ENCODE measurements at places on chromosomes 16 and 17.

GRCh38 chr16:1258906-1259759 is 3.3 kb downstream of the TPSD1 start:
- DNase-seq = peak; percentile 35

- DNase-seq = no peak
Measured at GRCh38 chr16:17408955-17409441, 61.8 kb downstream of the XYLT1 start.

DNA sequence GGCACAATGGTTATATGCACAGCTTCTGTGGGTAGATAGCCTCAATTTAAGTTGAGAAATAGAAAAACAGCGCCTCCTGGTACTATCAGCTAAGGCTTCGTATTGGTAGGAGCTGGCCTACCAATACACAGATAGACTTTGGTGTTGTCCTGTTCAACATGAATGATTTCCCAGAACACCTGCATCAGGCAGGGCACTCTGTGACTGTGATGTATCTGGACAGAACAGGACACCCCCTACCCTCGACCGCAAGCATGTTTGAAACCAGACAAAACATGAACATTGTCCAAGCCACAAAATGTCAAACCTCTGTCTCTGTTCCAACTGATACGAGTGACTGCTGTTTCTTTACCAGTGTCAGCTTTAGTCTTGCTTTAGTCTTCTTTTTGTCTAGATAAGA is 144.9 kb downstream of the HAPSTR1 start:
- DNase-seq = no peak

- DNase-seq = no peak
Measured at GRCh38 chr16:70416748-70417616, 21.9 kb downstream of the ST3GAL2 start.

DNA sequence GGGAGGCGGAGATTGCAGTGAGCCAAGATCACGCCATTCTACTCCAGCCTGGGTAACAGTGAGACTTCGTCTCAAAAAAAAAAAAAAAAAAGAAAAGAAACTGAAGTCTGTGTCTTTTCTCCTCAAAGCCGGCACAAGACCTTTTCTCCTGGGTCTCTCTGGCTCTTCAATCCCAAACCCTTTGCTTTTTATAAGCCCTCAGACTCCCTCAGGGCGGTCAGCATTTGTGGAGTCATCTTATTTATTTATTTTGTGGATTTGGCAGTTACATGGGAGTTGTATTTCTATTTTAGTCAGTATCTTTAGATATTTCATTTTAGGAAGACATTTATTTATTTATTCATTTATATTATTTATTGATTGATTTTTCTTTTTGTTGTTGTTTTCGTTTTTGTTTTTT is 57.7 kb upstream of the MAP3K14 start:
- no peak for DNase-seq

DNA sequence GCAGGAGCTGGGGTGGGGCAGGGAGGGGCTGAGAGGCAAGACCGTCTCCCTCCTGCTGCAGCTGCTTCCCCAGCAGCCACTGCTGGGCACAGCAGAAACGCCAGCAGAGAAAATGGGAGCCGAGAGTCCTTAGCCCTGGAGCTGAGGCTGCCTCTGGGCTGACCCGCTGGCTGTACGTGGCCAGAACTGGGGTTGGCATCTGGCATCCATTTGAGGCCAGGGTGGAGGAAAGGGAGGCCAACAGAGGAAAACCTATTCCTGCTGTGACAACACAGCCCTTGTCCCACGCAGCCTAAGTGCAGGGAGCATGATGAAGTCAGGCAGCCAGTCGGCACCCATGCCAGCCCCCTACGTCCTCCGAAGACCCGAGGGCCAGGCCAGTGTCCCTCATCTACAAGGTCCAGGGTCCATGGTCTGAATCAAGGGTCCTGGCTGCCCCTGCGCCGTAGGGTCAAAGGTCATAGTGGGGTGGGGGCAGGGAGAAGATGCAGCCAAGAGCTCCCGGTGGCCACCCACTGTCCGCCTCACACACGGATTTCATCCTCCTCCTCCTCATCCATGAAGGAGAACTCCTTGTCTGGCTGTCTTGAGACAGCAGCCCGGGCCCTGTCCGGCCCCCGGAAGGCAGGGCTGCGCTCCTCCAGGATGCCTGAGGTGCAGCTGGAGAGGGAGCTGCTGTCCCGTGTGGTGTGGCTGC is 23.4 kb upstream of the CPSF4L start:
- no peak for DNase-seq

DNA sequence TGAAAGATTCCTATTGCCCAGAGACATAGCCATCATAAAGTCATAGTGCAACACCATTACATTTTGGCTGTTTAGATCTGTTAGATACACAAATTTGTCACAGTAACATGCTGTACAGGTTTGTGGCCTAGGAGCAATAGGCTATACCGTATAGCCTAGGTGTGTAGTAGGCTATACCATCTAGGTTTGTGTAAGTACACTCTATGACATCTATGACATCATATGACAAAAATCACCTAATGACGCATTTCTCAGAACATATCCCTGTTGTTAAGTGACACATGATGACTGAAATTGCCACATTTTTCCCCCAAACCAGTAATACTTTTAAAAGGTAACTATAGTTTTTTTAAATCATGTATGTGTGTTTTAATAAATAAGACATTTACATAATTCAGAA is 43.3 kb downstream of the NLK start:
- DNase-seq = no peak

GRCh38 chr17:8318010-8318935 is 8.2 kb downstream of the ARHGEF15 start:
- DNase-seq = no peak

GRCh38 chr16:85735225-85735635 is 15.7 kb downstream of the C16orf74 start:
- no peak for DNase-seq

DNA sequence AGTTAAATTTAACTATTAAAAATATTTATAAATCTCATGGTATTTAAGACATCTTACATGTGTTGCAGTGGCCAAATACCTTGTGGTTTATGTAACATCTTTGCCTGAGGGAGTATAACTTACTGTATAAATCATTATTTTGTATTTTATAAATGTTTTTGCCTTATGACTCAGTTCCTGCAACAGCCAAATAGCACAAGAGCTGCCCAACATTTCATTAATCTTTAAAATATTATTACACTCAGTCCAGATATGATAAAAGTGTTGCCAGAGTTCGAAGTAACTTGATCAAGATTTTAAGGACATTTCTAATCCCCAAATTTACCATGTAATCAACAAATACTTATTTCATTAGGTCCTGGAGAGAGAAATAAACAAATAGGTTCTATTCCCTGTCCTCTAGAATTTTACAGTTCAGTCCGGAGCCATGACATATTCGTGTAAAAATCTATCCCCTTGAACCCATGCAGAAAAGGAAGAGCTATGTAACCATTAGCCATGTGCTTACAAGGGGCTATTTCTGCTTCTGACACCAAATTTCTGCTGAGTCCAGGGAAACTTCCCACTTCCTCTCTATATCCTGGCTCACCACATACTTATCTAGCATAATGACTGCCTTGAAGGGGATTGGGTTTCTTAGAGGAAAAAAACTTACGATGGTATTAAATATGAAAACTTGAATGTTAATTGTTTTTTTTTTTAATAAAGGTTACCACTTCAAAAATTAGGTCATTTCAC is 44.0 kb downstream of the IRX6 start:
- no peak for DNase-seq

DNA sequence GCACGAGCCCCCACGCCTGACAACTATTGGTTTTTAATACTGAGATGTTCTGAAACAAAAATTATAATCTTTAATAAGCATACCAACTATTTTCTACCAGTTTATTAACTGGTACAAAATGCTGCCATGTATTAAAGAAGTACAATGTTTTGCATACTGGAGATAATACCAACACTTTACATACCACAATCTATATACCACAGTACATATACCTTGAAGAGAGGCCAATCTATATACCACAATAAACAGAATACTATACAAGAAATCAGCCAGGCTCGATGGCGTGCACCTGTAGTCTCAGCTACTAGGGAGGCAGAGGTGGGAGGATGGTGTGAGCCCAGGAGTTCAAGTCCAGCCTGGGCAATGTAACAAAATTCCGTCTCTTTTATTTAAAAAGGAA is 9.9 kb downstream of the GPATCH8 start:
- DNase-seq = no peak

DNA sequence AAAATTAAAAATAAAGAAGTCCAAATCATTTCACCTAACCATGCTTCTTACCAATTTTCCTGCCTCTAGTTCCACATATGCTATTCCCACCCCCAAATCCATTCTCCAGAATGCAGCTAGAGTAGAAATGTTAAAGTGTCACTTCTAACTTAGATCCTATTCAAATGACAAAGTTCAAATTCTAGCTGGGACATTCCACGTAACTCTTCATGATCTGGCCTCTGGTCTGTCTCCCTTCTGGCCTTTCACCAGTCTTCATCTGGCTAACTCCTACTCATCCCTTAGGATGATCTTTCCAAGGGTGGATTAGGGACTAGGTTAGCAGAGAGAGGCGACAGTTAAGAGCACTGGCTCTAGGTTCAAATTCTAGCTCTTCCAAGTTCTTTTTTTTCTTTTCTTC is 97.9 kb downstream of the TRIM37 start:
- no peak for DNase-seq

- no peak for DNase-seq
Measured at GRCh38 chr16:47920709-47921108, 235.1 kb downstream of the ABCC12 start.

DNA sequence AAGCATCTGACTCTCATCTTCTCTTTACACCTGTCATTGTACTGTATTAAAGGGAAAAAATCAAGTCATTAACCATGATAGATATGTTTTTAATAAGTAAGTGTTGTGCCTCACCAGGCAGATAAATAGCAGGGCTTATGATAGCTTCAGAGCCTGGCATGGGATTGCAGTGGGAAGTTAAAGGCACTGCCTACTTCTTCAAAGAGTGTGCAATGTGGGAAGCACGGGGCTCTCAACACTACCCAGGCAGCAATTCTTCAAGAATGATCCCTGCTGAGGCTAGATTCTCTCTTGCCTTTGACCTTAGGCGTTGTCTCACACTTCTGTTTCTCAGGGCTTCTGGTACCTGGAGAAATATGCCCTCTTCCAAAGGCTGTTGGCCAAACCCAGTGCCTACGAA is 297.3 kb downstream of the MAF start:
- no peak for DNase-seq

DNA sequence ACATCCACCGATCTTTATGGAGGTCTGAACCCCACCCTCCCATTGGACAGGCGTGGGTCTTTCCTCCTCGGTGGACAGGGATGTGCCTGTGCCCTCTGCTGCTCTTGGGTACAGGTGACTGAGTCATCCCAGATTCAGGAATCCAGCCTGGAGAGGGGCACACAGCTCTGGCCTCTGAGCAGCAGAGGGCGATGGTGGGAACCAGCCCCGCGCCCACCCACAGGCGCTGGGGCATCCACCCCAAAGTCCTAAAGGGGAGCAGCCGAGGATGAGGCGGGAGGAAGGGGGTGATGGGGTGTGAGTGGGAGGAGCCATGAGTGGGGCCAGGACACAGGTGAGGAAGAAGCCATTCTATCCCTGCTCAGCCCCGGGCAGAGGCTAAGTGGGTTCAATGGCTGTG is 35.0 kb downstream of the ENGASE start:
- DNase-seq = peak; percentile 84

GRCh38 chr17:54947396-54947795 is 21.1 kb downstream of the COX11 start:
- no peak for DNase-seq

- no peak for DNase-seq
Measured at GRCh38 chr16:57804111-57804837, 2.0 kb upstream of the KIFC3 start.

- DNase-seq = no peak
Measured at GRCh38 chr17:13287226-13287625, 269.4 kb upstream of the ELAC2 start.

- no peak for DNase-seq
Measured at GRCh38 chr16:1141191-1141590, 11.7 kb upstream of the CACNA1H start.

DNA sequence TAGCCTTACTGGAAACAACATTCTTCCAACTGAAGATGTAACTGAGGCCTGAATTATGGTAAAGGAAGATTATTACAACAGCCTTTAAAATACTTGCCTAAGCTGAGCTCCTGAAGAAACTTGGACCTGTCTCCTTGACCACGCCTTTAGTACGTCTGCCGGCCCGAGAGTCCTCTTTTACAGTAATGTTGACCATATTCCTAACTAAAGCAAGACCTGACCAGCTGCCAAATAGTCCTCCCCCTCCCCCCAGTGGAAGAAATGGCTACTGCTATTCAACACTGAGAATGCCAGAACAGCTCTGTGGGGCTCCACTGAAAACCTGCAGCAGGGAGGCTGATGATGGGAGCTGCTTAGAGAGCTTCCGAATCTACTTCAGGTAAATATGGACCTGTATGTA is 12.6 kb upstream of the FOXJ1 start:
- no peak for DNase-seq

- no peak for DNase-seq
Measured at GRCh38 chr16:54268340-54268739, 18.2 kb downstream of the IRX3 start.
